ENCODE measurements at places on chromosomes 4 and X.

GRCh38 chrX:103423955-103424638, 47.8 kb downstream of the BEX3 start:
- no peak for DNase-seq

- DNase-seq = peak; percentile 30
These were observed 674 bp downstream of the SH3D19 start for GRCh38 chr4:151324752-151325110.

GRCh38 chrX:139828033-139828432, 104.8 kb downstream of the ATP11C start:
- DNase-seq = no peak

GRCh38 chrX:12153741-12154140, 15.5 kb downstream of the FRMPD4 start:
- no peak for DNase-seq

DNA sequence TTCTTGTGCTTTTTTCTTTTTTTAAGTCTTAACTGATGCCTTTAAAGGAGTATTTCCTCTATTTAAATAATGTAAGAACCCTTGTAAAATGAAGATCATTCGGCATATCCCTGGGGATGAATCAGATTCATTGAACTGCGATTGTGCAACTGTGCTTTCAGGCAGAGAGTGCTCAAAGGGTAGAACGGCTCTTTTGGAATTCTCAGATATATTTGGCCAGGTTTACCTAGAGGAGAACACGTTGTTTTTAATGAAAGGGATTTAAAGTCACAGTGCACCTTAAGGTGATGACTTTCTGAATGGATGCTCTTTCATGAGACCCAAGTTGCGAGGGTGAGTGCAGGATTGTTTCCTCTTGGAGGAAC, 51.6 kb upstream of the ELOVL6 start:
- DNase-seq = no peak

DNA sequence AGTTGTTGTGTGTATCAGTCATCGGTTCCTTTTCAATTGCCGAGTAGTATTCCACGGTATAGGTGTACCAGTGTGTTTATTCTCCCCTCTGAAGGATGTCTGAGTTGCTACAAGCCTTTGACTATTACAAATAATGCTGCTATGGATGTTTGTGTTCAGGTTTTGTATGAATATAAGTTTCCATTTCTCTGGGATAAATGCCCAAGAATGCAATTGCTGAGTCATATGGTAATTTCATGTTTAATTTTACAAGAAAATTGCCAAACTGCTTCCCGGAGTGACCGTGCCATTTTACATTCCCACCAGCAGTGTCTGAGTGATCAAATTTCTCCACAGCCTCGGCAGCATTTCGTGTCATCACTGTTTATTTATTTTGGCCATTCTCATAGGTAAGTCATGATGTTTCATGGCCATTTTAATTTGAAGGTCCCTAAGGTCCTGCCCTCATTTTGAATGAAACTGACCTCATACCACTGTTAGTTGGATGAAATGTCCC, 73.9 kb downstream of the IRF2 start:
- no peak for DNase-seq

GRCh38 chr4:111959222-111959621, 186.0 kb upstream of the FAM241A start:
- DNase-seq = no peak

DNA sequence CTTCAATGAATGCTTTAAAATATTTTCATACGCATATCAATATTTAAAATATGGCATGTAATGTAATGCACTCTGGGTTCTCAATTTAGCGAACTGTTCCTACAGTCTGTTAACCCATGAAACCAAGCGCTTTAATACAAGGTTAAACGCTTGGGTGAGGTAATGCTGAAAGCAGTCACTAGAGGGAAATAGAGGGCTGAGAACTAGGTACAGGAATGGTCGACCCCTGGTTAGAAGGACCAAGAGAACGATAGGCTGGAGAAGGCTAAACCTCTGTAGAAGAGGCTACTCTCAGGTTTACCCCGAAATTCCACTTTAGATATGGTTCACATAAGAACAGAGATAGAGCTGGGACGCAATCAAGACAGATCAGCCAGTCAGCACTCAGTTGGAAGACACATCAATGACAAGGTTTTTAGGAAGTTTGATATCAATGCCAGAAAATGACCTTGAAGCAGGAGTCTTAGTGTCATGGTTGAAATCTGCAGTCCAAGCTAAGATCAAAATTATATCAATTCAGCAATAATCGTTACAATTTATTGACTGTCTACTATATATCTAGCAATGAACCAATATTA, 26.9 kb downstream of the ARSJ start:
- peak; percentile 32 for DNase-seq

DNA sequence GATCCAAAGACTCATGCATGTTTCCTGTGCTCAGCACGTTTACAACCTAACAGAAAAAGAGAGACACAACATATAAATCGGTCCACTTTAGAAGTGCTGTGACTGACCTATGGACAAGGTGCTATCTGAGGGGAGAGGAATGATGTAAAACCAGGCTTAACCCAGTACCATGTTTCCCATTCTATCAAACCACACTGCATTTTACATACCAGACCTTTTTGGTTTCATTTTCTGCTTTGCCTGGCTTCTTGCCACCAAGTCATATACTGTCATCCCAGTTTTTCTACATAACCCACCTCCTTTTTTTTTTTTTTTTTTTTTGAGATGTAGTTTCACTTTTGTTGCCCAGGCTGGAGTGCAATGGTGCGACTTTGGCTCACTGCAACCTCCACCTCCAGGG, 82.2 kb downstream of the KLF8 start:
- DNase-seq = no peak

DNA sequence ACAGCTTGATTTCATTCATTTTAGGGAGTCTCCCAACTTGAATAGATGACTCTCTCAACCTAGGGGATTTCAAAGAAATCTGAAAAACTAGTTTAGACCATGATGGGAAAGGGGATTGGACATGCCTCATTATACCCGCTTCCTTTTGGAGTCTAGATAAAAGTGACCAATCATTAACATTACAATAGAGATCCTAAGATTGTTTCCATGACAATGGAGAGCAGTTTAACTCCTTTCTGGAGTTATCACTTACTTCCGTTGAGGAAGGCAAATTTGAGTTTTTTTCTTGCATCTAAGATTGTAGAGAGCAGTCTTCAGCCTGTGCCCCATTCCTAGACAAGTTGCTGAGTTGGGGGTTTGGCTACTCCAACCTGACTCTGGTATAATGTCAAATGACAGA, 11.4 kb upstream of the IL15 start:
- DNase-seq = no peak

Data from progenitor cell of endocrine pancreas (in vitro differentiated cells).